ENCODE measurements at places on chromosomes 4 and X. TPM values are rescaled to one million over a fixed set of nuclear protein-coding genes. Genes with fewer than 3 reads are reported as not detected.
A peak's percentile ranks its signal among the peaks of the same experiment; 100 is the strongest.

DNA sequence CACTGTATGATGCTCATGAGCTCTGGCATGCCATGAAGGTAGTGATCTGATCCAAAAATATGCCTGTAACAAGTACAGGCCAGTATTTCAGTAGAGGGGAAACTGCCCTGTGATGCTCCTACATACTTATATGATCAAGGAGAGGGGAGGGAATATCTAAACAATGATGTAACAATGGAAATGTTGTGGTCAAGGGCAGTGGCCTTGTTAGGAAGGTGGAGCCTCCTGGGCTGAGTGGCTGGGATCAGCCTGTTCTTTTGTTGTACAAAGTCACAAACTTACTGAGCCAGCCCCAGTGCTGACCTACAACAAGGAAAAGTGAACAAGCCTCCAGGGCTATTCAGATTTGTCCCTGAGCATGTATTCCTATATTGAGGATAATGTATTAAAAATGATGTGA lies 70.3 kb downstream of the ANXA10 start:
- DNase-seq: no peak
- H3K27ac ChIP-seq: no peak overlapping the region
- H3K36me3 ChIP-seq: peaks cover 5% of the 10 kb centered on the region
- H3K4me1 ChIP-seq: no peaks in the 10 kb centered on the region
- no peak overlapping the region for H3K4me3 ChIP-seq

GRCh38 chr4:6591781-6592180 lies 16.8 kb downstream of the MAN2B2 start:
- peaks cover 5% of the 10 kb centered on the region for H3K36me3 ChIP-seq
- no peak overlapping the region for H3K27ac ChIP-seq
- no peaks in the 10 kb centered on the region for H3K27me3 ChIP-seq
- no peaks in the 10 kb centered on the region for H3K4me1 ChIP-seq
- no peak overlapping the region for H3K4me3 ChIP-seq
- no peak for DNase-seq

GRCh38 chr4:102285831-102286230 lies 59.5 kb downstream of the SLC39A8 start:
- no peak overlapping the region for H3K27ac ChIP-seq
- peaks cover 14% of the 10 kb centered on the region for H3K36me3 ChIP-seq
- DNase-seq: no peak
- H3K4me1 ChIP-seq: no peaks in the 10 kb centered on the region
- no peaks in the 10 kb centered on the region for H3K27me3 ChIP-seq
- no peak overlapping the region for H3K4me3 ChIP-seq

GRCh38 chrX:151825007-151825406 lies 87.7 kb upstream of the MAGEA4 start:
- no peak overlapping the region for H3K27ac ChIP-seq
- no peak overlapping the region for H3K4me3 ChIP-seq
- peaks cover 6% of the 10 kb centered on the region for H3K27me3 ChIP-seq
- H3K4me1 ChIP-seq: no peaks in the 10 kb centered on the region
- peak; percentile 20 for DNase-seq
- H3K36me3 ChIP-seq: no peaks in the 10 kb centered on the region

GRCh38 chr4:105241451-105241850 lies 94.8 kb downstream of the TET2 start:
- no peaks in the 10 kb centered on the region for H3K27me3 ChIP-seq
- H3K36me3 ChIP-seq: peaks cover 19% of the 10 kb centered on the region
- no peak overlapping the region for H3K4me3 ChIP-seq
- DNase-seq: no peak
- no peak overlapping the region for H3K27ac ChIP-seq

- H3K27me3 ChIP-seq: no peaks in the 10 kb centered on the region
- no peak overlapping the region for H3K4me3 ChIP-seq
- H3K4me1 ChIP-seq: no peaks in the 10 kb centered on the region
- H3K27ac ChIP-seq: no peak overlapping the region
- no peak for DNase-seq
- no peaks in the 10 kb centered on the region for H3K36me3 ChIP-seq
These were observed 646.4 kb downstream of the IL1RAPL1 start for GRCh38 chrX:29233592-29234183.

- H3K27ac ChIP-seq: no peak overlapping the region
- H3K27me3 ChIP-seq: no peaks in the 10 kb centered on the region
- no peak for DNase-seq
- peaks cover 3% of the 10 kb centered on the region for H3K4me1 ChIP-seq
- H3K36me3 ChIP-seq: no peaks in the 10 kb centered on the region
These were observed 13.5 kb downstream of the EMCN start for GRCh38 chr4:100504086-100504874.

GRCh38 chrX:24332878-24333277 lies 19.0 kb upstream of the SUPT20HL2 start:
- no peaks in the 10 kb centered on the region for H3K36me3 ChIP-seq
- no peak overlapping the region for H3K27ac ChIP-seq
- no peak overlapping the region for H3K4me3 ChIP-seq

GRCh38 chr4:2700031-2700430 lies 56.1 kb downstream of the TNIP2 start:
- no peaks in the 10 kb centered on the region for H3K27me3 ChIP-seq
- DNase-seq: no peak
- H3K4me1 ChIP-seq: peaks cover 4% of the 10 kb centered on the region
- peaks cover 32% of the 10 kb centered on the region for H3K36me3 ChIP-seq
- H3K4me3 ChIP-seq: no peak overlapping the region

DNA sequence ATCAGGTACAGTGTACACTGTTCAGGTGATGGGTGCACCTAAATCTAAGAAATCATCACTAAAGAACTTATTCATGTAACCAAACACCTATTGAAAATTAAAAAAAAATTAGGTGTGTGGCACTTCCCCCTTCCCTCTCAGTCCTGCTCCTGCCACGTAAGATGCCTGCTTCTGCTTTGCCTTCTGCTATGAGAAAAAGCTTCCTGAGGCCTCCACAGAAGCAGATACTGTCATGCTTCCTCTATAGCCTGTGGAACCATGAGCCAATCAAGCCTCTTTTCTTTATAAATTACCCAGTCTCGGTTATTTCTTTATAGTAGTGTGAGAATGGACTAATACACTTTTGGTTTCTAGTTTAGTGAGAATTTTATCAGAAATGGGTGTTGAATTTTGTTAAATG lies 459.8 kb upstream of the DIPK2B start:
- DNase-seq: no peak
- no peak overlapping the region for H3K4me3 ChIP-seq
- no peaks in the 10 kb centered on the region for H3K36me3 ChIP-seq
- peak overlapping the region; percentile 84 for H3K27ac ChIP-seq
- H3K27me3 ChIP-seq: no peaks in the 10 kb centered on the region

DNA sequence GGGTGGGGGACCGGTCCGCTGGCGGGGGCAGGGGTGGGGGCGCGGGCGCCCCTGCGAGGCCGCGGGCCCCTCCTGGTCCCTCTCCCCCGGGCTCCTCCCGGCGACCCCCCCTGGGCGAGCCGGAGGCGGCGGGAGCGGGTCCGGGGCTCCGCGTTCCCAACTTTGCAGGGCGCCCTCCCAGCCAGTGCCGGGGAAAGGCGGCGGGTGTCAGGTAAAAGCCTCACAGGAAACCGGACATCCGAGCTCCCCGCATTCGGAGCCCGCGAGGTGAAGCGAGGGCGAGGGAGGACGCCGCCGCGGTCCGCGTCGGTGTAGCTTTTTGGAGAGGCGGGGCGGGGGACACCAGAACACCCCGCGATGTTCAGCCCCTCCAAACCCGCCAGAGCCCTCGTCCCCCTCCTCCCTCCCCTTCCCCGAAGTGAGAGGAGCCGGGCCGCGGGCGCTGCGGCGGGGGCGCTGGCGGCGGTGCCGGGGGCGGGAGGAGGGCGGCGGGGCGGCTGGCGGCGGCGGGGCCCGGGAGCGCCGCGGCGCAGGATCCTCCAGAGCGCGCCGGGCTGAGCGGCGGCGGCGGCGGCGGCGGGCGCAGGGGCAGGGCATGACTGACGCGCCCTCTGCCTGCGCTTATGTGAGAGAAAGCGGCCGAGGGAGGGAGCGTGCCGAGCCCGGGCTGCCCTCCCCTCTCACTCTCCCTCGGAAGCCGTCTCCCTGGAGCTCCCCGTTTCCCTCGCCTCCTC lies at the start of gene VEGFC:
VEGFC (minus strand) TSS at position 597 of the 734 bp plus-strand sequence. CDS start 611 bp downstream, outside the sequence.
- H3K27ac ChIP-seq: no peak within 1 kb of the TSS
- H3K4me3 ChIP-seq: no peak within 1 kb of the TSS
- H3K36me3 ChIP-seq: peaks cover 11% of the 10 kb centered on the region
- no peaks in the 10 kb centered on the region for H3K4me1 ChIP-seq
- peaks cover 41% of the 10 kb centered on the region for H3K27me3 ChIP-seq
- DNase-seq: no peak

DNA sequence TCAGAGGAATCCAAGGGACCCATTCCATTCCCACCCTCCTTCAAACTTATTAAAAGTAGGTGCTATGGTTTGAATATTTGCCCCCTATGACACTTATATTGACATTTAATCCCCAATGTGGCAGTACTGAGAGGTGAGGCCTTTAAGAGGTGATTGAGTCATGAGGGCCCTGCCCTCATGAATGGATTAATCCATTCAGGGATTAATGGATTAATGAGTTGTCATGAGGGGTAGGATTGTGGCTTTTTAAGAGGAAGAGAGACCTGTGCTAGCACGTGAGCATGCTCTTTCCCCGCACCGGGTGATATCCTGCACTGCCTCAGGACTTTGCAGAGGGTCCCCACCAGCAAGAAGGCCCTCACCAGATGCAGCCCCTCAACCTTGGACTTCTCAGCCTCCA lies 50.1 kb downstream of the IRF2 start:
- peaks cover 50% of the 10 kb centered on the region for H3K4me1 ChIP-seq
- no peak overlapping the region for H3K4me3 ChIP-seq
- peaks cover 33% of the 10 kb centered on the region for H3K36me3 ChIP-seq
- DNase-seq: no peak

- no peak overlapping the region for H3K4me3 ChIP-seq
- DNase-seq: no peak
- H3K27ac ChIP-seq: no peak overlapping the region
- no peaks in the 10 kb centered on the region for H3K4me1 ChIP-seq
These were observed 103.4 kb upstream of the LNX1 start for GRCh38 chr4:53694666-53695065.

DNA sequence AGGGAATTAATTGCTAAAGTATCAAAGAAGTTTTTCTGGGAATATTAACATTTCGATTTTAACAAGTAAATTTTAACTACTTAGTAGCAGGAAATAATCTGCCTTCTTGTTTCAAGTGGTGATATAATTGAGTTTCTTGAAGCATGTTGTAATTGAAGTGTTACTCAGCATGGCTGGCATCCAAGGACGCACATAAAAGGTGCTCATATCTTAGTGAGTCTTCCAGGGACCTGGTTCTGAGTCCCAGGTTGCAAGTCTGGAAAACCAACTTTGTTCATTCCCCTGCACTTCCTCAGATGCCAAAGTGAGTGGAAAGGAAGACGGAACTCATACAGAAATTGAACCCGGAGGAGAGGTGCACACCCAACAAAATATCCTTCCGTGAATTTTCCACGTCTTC lies 399.6 kb downstream of the NLGN4X start:
- DNase-seq: no peak
- H3K4me3 ChIP-seq: no peak overlapping the region
- H3K4me1 ChIP-seq: no peaks in the 10 kb centered on the region

GRCh38 chr4:33334416-33334815 lies 2614.2 kb downstream of the PCDH7 start:
- peaks cover 2% of the 10 kb centered on the region for H3K36me3 ChIP-seq
- H3K27ac ChIP-seq: no peak overlapping the region
- H3K4me1 ChIP-seq: no peaks in the 10 kb centered on the region
- no peaks in the 10 kb centered on the region for H3K27me3 ChIP-seq
- H3K4me3 ChIP-seq: no peak overlapping the region

GRCh38 chr4:66475596-66475995 lies 805.3 kb upstream of the EPHA5 start:
- H3K27ac ChIP-seq: no peak overlapping the region
- peaks cover 6% of the 10 kb centered on the region for H3K36me3 ChIP-seq
- DNase-seq: no peak
- H3K27me3 ChIP-seq: no peaks in the 10 kb centered on the region

GRCh38 chrX:39497702-39498265 lies 600.0 kb downstream of the BCOR start:
- no peak for DNase-seq
- no peaks in the 10 kb centered on the region for H3K36me3 ChIP-seq
- no peak overlapping the region for H3K27ac ChIP-seq

DNA sequence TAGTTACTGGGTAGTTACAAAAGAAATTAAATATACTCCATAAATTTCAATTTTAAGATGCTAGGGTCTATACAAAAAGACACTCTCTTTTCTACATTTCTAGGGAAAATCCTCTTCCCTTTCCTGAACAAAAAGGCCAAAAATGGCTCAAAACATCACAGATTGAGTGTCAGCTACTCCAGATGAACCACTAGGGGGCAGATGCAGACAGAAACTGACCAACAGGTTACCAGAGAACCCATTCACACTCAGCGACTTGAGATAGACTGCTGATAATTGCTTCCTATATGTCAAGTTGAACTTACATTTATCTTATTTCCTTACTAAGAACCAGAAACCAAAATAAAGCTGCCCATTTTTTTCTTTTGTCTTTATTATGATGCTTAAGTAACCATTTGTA lies 83.4 kb upstream of the MID1IP1 start:
- no peaks in the 10 kb centered on the region for H3K27me3 ChIP-seq
- no peak overlapping the region for H3K27ac ChIP-seq
- H3K36me3 ChIP-seq: no peaks in the 10 kb centered on the region
- no peak overlapping the region for H3K4me3 ChIP-seq
- H3K4me1 ChIP-seq: peaks cover 4% of the 10 kb centered on the region

GRCh38 chr4:122827258-122827878 lies 737 bp downstream of the FGF2 start:
- peak; percentile 69 for DNase-seq
- H3K27ac ChIP-seq: peak overlapping the region; percentile 0
- H3K4me1 ChIP-seq: peaks cover 11% of the 10 kb centered on the region
- peaks cover 5% of the 10 kb centered on the region for H3K36me3 ChIP-seq

DNA sequence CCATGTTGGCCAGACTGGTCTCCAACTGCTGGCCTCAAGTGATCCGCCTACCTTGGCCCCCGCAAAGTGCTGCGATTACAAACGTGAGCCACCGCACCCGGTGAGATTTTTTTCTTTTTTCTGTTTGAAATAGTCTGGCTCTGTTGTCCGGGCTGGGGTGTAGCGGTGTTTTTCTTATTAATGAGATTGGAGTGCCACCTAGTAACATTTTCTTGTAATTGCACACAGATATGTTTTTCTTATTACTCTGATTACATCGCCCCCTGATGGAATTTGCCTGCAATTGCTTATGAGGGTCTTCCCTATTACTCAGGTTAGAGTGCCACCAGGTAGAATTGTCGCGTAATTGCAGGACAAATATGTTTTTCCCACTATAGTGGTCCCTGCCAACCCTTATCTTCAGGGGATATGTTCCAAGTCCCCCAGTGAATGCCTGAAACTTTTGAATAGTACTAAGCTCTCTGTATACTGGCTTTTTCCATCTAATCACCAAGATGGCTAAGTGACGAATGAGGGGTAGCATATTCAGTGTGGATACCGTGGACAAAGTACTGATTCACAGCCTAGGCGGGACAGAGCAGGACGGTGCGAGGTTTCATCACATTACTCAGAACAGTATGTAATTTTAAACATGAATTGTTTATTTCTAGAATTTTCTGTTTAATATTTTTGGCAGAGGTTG lies 8.6 kb upstream of the PDHA1 start:
- peaks cover 5% of the 10 kb centered on the region for H3K4me1 ChIP-seq
- no peak overlapping the region for H3K27ac ChIP-seq
- H3K27me3 ChIP-seq: no peaks in the 10 kb centered on the region
- H3K36me3 ChIP-seq: no peaks in the 10 kb centered on the region

LRRC66 gene
- total RNA-seq: 0.17 TPM

ZNF185 gene
- total RNA-seq: 1.5 TPM

MAGEA2B gene
- total RNA-seq: not detected

HTR2C gene
- not detected for total RNA-seq

ATP1B4 gene
- total RNA-seq: not detected

ENAM gene
- not detected for total RNA-seq

HAND2 gene
- not detected for total RNA-seq

PABPC1L2B gene
- not detected for total RNA-seq

SYTL5 gene
- not detected for total RNA-seq

FGFR3 gene
- not detected for total RNA-seq

PPA2 gene
- 63.1 TPM for total RNA-seq

SLC16A2 gene
- not detected for total RNA-seq

HTN1 gene
- not detected for total RNA-seq

ELF2 gene
- 46.2 TPM for total RNA-seq

ITGB1BP2 gene
- 2.5 TPM for total RNA-seq
